ENCODE measurements at places on chromosomes 12 and 14.

DNA sequence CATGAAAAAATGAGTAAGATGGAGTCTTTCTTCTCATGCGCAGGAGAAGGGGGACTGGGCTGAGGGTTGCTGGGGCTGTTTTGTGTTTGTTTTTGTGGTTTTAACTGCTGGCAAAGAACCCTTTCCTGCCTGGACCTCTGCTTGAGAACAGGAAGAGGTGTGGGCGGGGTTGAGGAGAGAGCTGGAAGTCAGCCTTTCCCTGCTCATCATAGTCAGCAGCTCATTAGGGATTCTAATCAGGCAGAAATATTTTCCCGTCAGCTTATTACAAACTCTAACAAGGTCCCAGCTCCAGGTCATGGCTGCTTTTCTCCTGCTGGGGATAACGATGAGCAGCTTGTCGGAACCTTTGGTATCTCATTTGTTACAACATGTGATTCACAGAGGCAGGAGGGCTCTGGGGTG lies 185.0 kb upstream of the NRXN3 start:
- no peak for DNase-seq

DNA sequence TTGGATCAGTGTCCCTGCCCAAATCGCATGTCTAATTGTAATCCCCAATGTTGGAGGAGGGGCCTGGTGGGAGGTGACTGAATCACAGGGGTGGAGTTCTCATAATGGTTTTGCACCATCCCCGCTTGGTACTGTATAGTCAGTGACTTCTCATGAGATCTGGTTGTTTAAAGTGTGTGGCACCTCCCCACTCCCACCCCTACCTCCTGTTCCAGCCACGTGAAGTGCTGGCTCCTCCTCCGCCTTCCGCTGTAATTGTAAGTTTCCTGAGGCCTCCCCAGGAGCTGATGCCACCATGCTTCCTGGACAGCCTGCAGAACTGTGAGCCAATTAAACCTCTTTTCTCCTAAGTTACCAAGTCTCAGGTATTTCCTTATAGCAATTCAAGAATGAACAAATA lies 67.2 kb downstream of the FERMT2 start:
- no peak for DNase-seq

- DNase-seq, result no peak
These were observed 73.8 kb upstream of the OSBPL8 start for GRCh38 chr12:76633415-76633814.

GRCh38 chr12:6925540-6926279 lies 2.0 kb upstream of the ATN1 start:
- DNase-seq, result no peak

DNA sequence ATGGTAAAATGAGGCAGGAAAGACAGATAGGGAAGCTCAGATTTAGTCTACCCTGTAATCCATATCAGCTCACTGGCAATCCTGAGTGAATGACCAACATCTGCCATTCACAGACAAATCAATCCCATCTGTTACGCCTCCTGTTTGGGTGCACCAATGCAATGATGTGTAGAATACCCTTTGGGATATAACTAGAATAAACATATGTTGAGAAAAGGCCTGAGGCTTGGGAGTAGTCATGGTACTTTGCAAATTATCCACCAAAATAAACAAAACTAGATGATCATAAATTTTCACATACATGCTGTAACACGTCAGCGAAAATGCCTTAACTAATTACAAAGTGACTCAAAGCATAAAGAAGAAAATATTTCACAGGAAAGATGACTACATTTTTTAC lies 78.8 kb downstream of the KCNC2 start:
- no peak for DNase-seq

DNA sequence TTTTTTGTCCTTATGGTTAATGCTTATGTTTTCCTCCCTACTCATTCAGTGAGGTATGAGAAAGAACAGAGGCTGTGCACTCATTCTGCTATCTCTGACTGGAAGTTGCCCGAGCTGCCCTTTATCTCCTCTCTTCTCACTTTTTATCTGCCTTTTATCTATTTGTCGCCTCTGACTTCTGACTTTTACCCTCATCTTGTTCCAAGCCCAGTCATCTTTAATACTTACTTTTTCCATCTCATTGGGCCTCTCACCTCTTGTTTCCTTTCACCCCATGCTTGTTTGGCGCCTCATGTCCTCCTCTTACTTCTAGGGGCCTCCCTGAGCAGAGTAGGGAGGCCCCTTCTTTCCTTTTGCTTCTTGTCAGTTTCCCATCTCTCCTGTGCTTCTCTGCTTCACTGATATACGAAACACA lies 50.7 kb downstream of the DIP2B start:
- DNase-seq, result no peak

Data from activated CD8-positive, alpha-beta memory T cell treated with anti-CD3 and anti-CD28 coated beads, Interleukin-2, amount 50 U/mL, for 48 hours (primary cell).